ENCODE measurements at places on chromosomes 2 and 18. TPM values are rescaled to one million over a fixed set of nuclear protein-coding genes. Genes with fewer than 3 reads are reported as not detected.

Gene DSC3
- total RNA-seq, result 306 TPM

Gene TMEM163
- 4.0 TPM for total RNA-seq

Gene CABYR
- 7.8 TPM for total RNA-seq

Gene UGT1A3
- 0.19 TPM for total RNA-seq

Gene RNF149
- total RNA-seq, result 57.3 TPM

Gene DHRS9
- total RNA-seq, result 1.3 TPM

Gene RBMS1
- total RNA-seq, result 94.0 TPM

Gene CRYGD
- not detected for total RNA-seq

Gene DGUOK
- 73.4 TPM for total RNA-seq

Gene ALPP
- 0.27 TPM for total RNA-seq

Gene DQX1
- 1.4 TPM for total RNA-seq

Gene EMX1
- total RNA-seq, result 0.97 TPM

Gene RFTN2
- total RNA-seq, result 0.07 TPM

Gene QPCT
- 15.8 TPM for total RNA-seq

Gene GCG
- total RNA-seq, result 4,649 TPM

Gene ATP8B1
- total RNA-seq, result 21.7 TPM

Gene SKOR2
- 0.81 TPM for total RNA-seq

Gene ZNF385B
- total RNA-seq, result 1.1 TPM

Gene DNER
- total RNA-seq, result 15.9 TPM

Gene TMEM247
- total RNA-seq, result not detected

Gene C1QL2
- 1.8 TPM for total RNA-seq

Gene FABP1
- 56.2 TPM for total RNA-seq

Gene SERPINB4
- total RNA-seq, result 0.17 TPM

Gene GKN1
- total RNA-seq, result 1.7 TPM

Gene PRSS56
- not detected for total RNA-seq

Gene TXNDC2
- total RNA-seq, result not detected

Gene CXCR1
- not detected for total RNA-seq

Gene AKAIN1
- total RNA-seq, result 1.1 TPM

Gene VAMP8
- total RNA-seq, result 157 TPM

Gene EVX2
- total RNA-seq, result 0.10 TPM
